Trophoblast cell (in vitro differentiated cells and primary cell): ENCODE measurements at places on chromosomes 7 and 10.

GRCh38 chr7:143240291-143241168 is 18.7 kb downstream of the TAS2R40 start:
- peak; percentile 97 for DNase-seq

- no peak for DNase-seq
These were observed 30.8 kb upstream of the ZNF32 start for GRCh38 chr10:43679509-43679908.

GRCh38 chr10:43162604-43163003 is 24.4 kb downstream of the CSGALNACT2 start:
- DNase-seq = no peak

- no peak for DNase-seq
These were observed 186.4 kb downstream of the LRRC4 start for GRCh38 chr7:127844707-127845331.

DNA sequence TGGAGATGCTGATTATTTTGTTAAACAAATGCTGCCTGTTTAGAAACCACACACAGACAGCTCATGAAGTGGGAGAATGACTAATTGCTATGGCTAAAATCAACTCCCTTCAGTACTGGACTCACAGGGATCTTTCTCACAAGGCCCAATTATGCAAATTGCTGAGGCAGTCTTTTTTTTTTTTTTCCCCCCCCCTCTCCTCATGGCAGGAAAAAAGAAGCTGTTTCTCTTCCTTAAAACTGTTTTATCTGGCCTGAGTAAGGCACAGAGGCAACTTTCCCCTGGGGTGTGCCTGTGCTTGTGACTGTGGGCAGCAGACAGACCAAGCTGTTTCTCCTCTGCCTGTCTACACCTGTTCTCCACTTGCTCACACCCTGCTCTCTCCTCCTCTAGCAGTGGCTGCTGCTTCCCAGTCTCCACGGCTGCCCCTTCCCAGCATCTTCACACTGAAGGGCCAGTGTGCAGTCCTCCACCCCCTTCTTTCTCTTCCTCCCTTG is 65.4 kb upstream of the STEAP1B start:
- DNase-seq = no peak

- no peak for DNase-seq
These were observed 46.1 kb downstream of the MPP7 start for GRCh38 chr10:28256776-28257175.

DNA sequence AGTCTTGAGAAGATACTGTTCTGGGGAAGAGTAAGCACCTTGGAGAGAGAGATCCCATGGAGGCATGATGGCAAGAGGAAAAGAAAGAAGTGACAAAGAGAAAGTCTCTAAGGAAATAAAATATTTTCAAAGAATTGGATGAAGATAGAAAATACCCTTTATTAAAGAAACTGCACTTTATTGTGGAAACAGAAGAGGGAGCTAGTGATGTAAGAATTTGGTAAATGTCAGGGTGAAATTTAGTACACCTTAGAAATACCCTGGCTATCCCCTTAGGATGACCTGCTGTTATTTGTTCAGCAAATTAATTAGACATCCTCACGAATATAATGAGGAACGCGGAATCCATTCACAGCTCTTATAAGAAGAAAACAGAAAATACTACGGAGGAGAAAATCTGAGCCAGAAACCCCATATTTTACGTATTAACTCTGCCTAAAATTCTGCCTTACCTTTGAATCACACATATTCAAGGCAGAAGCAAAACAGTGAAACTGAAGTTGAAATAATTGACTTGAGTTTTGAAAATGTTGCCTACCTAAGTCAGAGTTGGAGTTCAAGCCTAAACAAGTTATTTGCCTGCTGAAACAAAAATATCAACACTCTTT is 90.7 kb downstream of the TFPI2 start:
- no peak for DNase-seq

DNA sequence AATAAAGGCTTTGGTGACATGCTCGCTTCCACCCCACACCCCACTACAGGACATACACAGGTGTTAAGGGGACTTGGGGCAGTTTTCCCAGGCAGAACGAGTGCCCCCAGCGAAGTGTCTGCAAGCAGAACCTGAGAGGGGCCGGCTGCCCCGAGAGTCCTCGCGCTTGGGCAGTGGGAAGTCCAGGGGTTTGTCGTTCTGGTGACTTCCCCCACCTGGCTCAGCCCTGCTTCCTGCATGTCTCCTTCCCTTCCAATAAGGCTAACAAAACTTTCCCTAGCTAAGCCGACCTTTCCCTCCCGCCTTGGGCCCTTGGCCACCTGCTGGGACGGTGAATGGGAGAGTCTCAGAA is 916 bp downstream of the VWA2 start:
- no peak for DNase-seq

- no peak for DNase-seq
These were observed 118.1 kb upstream of the LYZL2 start for GRCh38 chr10:30747633-30748032.

- no peak for DNase-seq
These were observed 66.1 kb downstream of the GRID1 start for GRCh38 chr10:86300399-86300925.

GRCh38 chr7:21029006-21029405 is 242.3 kb upstream of the SP8 start:
- DNase-seq = no peak

DNA sequence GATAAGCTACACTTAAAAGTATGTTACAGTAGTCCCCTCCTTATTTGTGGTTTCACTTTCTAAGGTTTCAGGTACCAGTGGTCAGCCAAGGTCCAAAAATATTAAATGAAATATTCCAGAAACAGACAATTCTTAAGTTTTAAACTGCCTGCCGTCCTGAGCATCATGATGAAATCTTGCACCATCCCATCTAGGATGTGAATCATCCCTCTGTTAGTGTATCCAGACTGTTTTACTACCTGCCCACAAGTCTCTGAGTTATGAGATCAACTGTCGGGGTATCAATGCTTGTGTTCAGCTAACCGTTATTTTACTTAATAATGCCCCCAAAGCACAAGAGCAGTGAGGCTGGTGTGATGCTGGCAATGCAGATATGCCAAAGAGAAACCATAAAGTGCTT is 11.4 kb downstream of the KDM7A start:
- DNase-seq = no peak

GRCh38 chr10:65413001-65413400 is 1512.8 kb upstream of the LRRTM3 start:
- DNase-seq = no peak

DNA sequence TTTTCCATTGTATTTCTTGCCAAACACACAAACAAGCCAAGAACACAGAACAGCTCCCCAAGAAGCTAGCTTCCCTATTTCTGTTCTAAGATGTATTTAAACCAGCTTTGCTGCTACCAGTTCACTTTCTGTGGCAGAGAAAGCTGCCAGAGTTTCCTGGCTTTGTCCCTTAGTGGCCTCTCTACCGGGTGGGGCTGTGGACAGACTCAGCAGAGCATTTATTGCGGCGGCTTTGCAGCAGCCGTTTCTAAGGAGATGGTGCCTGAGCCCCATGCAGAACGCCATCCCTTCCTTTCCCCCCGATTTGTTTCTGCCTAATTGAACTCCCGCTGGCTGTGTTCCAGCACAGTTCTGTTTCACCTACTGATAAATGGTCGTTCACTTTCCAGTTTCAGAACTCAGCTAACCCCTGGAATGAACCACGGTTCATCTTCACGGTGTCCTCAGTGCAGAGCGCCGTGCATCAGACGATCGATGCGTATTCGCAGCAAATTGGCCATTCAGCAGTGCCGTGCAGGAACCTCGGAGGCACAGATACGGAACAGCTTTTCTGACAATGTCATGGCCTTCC is 33.8 kb upstream of the SFMBT2 start:
- no peak for DNase-seq

DNA sequence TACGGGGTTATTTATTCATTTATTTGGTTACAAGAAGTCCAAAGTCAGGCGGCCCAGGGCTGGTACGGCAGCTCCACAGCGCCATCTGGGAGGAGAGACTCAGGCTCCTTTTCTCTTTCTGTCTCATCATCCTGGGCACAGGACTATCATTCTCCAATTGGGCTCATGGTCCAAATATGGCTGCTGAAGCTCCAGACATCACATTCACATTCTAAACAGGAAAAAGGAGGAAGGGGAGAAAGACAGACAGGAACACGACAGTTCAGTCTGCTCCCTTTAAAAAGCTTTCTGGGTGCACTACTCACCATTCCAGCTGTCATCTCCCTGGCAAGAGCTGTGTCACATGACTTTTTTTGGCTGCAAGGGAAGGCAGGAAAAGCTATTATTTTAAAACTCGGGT is 74.4 kb upstream of the PDZD8 start:
- no peak for DNase-seq

- no peak for DNase-seq
These were observed 664.3 kb downstream of the KCNMA1 start for GRCh38 chr10:76973091-76974016.

DNA sequence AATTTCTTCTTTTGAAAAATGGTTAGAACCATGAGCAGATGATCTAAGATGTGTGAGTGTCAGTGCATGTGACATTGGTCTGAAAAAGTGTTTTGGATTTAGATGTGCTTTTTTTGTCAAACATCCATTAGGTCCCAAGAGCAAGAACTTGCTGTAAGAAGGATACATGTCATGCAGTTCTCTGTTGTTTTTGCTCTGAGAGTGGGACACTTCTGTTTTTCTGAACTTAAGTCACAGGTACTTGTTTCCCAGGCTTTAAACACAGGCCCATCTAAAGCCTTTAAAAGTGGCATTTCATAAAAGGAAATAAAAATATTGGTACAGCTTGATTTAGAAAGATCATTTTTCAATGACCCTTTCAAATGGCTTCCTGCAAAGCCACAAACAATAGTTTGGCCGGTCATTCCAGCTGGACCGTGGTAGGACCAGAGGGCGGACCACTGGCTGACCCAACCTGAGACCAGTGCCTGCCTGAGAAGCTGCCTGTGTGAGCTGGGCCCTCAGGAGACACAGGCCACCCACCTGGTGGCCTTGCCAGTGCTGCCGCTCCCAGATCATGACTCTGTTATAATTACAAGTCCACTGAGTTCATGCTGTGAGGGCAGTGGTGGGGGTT is 92.7 kb downstream of the EEPD1 start:
- no peak for DNase-seq

DNA sequence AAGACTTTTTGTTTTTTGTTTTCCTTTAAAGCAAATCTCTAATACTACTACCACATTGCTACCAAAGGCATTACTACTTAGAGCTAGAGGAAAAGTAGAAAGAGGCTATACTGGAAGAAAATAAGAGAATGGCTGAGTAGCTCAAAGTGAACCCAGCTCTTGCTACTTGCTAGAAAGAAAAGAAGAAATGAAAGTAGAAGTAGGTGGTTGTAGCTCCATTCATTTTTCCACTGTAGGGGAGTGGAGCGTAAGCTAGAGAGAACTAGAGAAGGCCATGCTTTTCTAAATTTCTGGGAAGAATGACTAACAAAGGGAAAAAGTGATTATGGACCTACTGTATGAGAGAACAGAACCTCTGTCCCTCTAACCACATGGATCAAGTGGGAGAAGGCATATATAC is 184.4 kb downstream of the PON1 start:
- no peak for DNase-seq

- peak; percentile 32 for DNase-seq
These were observed 51.0 kb upstream of the OSBPL3 start for GRCh38 chr7:25031007-25031406.

GRCh38 chr10:122549636-122550035 is 10.9 kb upstream of the DMBT1 start:
- DNase-seq = no peak

- DNase-seq = no peak
These were observed 17.8 kb downstream of the PRSS2 start for GRCh38 chr7:142788303-142789289.

DNA sequence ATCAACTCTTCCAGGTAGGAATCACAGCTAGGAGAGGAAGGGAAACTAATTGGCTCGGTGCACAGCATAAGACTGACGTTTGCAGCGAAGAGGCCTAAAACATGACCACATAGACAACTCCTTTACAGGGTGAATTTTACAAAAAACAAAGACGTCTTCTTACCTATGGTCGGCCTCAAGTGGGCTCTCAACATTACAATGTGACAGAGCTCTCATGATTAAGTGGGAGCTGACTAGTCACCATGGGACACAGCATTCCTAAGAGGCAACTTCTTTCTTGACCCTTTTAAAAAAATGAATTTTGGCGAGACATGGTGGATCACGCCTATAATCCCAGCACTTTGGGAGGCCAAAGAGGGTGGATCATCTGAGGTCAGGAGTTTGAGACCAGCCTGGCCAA is 4.6 kb downstream of the PDIA4 start:
- DNase-seq = no peak

DNA sequence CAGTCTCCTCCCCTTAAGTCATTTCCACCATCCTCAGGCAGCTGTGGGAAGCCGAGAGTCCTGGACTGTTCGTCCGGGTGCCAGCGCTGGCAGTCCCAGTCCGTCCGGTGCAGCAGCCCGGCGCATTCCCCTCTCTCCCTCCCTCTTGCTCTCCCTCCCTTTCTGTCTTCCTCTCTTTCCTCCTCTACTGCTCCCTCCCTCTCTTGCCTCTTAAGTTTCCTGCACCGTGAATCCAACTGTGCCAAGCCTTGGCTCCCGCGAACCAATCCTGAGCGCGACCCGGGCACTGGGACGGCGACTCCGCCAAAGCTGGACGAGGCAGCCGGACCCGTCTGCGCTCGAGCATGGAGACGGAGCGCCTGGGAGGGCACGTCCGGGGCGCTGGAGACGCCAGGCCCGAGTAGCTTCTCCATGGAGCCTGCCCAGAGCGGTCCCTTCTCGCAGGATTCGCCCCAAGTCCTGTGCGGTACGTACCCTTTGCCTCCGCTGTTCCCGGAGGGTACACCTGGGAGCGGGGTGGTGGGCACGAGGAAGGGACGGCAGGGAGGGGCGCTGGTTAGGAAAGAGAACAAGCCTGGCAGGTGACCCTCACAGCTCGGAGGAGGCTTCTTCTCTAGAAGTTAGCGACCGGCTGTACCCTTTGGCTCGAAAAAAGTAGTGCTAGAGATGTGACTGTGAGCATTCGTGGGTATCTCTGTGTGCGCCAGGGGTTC is 1.0 kb downstream of the NXPH1 start:
- no peak for DNase-seq

- no peak for DNase-seq
These were observed 763.4 kb downstream of the KCNMA1 start for GRCh38 chr10:76874176-76874575.

GRCh38 chr7:157151626-157152339 is 13.1 kb downstream of the UBE3C start:
- no peak for DNase-seq

- no peak for DNase-seq
These were observed 166.0 kb downstream of the TSPAN12 start for GRCh38 chr7:120691915-120692314.

GRCh38 chr7:111029574-111030251 is 61.2 kb upstream of the LRRN3 start:
- DNase-seq = no peak
